Glomerular endothelial cell (primary cell): ENCODE measurements at places on chromosomes 12 and 14. TPM values are rescaled to one million over a fixed set of nuclear protein-coding genes. Genes with fewer than 3 reads are reported as not detected.

GRCh38 chr12:54526812-54527630 is 22.4 kb upstream of the PDE1B start:
- DNase-seq: no peak

DNA sequence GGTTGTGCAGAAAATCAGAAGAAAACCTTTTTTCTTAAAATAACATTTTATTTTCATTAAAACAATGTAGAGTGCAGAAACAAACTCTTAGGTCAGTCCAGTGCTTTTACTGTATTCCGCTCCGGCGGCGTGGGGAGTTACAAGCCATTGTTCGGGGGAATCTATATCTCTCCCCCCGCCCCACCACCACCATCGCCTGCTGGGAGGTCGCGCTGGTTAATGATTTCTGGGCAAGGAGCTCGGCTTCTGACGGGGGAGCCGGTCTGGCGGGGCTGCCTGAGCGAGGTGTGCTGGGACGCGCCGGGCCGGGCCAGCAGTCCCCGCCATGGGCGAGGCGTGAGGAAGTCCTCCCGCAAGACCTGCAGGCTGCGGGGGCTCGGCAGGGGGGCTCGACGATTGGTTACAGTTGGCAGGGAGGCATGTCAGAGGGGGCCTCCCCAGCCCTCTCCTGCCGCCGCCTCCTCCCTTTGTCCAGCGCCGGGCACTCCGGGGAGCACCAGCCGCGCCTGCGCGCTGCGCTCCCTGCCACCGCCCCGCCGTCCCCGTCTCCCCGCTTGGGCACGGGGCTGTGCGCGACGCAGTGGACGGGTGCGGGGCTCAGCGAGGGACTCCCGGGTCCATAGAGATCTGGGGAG is 1.0 kb upstream of the DUSP6 start:
- DNase-seq: no peak

DNA sequence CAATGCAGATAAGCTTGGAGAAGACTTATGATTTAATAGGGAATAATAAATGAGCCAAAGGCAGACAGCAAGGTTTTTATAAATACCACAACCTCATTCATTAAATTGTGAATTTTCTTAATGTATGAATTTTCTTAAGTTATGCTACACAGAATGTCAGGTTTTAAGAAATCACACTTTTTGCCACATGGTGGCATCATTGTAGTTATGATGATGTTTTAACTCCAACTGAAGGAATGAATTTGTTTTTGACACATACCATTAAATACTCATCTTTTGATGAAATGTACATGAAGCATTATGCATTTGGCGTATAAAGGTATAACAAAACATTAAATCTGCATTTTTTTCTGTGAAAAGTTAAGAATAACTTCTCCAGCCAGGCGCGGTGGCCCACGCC is 524.1 kb upstream of the FBXO33 start:
- DNase-seq: no peak

GRCh38 chr14:94373708-94374107 is 14.7 kb downstream of the SERPINA1 start:
- no peak for DNase-seq

DNA sequence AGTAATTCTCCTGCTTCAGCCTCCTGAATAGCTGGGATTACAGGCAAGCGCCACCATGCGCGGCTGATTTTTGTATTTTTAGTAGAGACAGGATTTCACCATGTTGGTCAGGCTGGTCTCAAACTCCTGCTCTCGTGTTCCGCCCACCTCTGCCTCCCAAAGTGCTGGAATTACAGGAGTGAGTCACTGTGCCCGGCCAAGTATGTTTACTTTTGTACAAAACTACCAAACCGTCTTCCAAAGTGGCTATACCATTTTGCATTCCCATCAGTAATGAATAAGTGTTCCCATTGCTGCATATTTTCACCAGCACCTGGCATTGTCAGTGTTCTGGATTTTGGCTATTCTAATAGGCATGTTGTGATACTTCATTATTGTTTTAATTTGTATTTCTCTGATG is 8.4 kb upstream of the KRT6A start:
- no peak for DNase-seq

DNA sequence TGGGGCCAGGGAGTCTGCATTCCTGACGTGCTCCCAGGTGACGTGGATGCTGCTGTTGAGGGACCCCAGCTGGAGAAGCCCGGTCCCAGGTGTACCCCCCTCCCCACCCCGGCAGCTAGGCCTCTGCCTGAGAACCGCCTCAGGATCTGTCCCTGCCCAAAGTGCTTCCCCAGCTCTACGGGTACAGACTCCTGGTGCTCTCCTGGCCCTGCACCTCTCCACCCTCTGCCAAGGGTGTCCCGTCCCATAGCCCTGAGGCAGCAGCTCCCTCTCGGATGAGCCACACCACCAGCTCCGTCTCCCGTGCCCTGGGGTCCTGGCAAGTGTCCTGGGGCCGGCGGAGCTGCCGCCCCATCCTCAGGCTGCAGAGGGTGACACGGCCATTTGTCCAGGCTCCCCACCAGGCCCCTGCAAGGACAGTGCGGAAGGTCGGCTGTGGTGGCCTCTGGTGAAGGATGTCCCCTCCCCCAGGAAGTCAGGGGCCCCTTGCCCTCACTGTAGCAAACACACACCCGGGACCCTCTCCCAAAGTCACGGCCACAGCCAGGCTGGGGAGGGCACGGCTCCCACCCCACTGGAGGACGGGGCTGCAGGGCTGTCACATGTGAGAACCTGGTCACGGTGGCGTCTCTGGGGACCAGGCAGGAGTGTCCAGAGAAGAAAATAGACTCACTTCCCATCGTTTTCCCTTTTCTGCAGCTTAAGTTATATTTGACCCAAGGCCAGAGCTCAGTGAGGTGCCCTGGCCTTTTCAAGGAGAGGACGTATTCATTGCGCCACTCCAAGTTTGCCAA is 74.4 kb upstream of the FBRSL1 start:
- DNase-seq: no peak

- DNase-seq: no peak
Observed at GRCh38 chr14:22390824-22391461, 198.1 kb downstream of the DAD1 start.

DNA sequence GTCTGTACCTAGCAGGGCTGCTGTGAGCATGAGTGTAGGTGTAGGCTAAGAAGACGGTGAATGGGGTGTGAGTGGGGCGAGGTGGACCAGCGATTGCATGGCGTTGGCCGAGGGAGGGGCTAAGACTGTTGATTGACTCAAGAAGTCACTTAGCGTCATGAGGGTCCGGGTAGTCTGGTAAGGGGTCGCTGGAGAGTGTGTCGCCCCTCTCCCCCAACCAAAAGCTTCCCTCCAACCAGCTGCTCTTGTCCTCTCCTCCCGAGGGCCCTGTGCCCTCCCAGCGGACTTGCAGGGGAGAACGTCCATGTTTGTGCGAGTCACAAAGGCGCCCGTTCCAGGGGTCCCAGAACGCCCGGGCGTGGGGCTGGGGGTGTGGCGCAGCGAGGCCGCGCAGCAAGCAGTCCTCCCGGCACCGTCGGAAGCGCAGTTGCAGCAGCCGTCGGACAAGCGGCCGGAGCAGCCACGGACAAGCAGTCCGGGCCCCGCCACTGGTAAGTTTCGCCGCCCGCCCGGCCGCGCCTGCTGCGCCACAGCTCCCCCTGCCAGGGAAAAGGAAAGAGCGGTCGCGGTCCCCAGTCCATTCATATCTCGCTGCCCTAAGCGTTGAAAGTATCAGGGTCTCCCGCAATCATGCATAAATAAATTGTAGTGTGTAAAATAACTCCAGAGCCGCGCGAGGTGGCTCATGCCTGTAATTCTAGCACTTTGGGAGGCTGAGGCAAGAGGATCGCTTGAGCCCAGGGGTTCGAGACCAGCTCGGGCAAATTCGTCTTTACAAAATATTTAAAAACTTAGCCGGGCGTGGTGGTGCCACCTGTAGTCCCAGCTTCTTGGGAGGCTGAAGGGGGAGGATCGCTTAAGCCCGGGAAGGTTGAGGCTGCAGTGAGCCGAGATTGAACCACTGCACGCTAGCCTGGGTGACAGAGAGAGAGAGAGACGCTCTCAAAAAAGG is at the start of gene CCDC63:
Gene CCDC63 (plus strand): TSS at position 373 of the 952 bp plus-strand sequence. CDS start 5,968 bp downstream, outside the sequence.
- DNase-seq: no peak

- DNase-seq: no peak
Observed at GRCh38 chr12:124559182-124560017, 8.0 kb downstream of the NCOR2 start.

GRCh38 chr12:45268672-45269411 is 52.9 kb downstream of the ANO6 start:
- DNase-seq: peak; percentile 98

- DNase-seq: no peak
Observed at GRCh38 chr12:53468282-53468681, 16.4 kb downstream of the PCBP2 start.

DNA sequence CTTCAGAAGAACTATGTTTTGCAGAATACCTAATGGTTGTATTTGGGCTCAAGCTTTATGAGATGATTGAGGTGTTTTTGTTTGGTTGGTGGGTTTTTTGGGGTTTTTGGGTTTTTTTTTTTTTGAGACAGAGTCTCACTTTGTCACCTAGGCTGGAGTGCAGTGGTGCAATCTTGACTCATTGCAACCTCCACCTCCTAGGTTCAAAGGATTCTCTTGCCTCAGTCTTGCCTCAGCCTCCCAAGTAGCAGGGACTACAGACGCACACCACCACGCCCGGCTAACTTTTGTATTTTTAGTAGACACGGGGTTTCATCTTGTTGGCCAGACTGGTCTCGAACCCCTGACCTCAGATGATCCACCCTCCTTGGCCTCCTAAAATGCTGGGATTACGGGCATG is 39.6 kb downstream of the ARL1 start:
- no peak for DNase-seq

Gene SLC38A1
- 102 and 104 TPM in 2 replicates for total RNA-seq

Gene FGF6
- total RNA-seq: not detected in 2 replicates

Gene NGB
- not detected in 2 replicates for total RNA-seq

Gene PRDM4
- total RNA-seq: 25.4 and 27.7 TPM in 2 replicates

Gene DIABLO
- 80.9 and 83.7 TPM in 2 replicates for total RNA-seq

Gene PPP1R36
- not detected in 2 replicates for total RNA-seq

Gene EAPP
- total RNA-seq: 18.9 and 23.5 TPM in 2 replicates

Gene MYF5
- total RNA-seq: not detected in 2 replicates

Gene ABCC9
- total RNA-seq: 0.92 and 1.1 TPM in 2 replicates

Gene CIDEB
- total RNA-seq: 2.0 and 2.5 TPM in 2 replicates
